ENCODE measurements at places on chromosomes 5 and 9. TPM values are rescaled to one million over a fixed set of nuclear protein-coding genes. Genes with fewer than 3 reads are reported as not detected.

DNA sequence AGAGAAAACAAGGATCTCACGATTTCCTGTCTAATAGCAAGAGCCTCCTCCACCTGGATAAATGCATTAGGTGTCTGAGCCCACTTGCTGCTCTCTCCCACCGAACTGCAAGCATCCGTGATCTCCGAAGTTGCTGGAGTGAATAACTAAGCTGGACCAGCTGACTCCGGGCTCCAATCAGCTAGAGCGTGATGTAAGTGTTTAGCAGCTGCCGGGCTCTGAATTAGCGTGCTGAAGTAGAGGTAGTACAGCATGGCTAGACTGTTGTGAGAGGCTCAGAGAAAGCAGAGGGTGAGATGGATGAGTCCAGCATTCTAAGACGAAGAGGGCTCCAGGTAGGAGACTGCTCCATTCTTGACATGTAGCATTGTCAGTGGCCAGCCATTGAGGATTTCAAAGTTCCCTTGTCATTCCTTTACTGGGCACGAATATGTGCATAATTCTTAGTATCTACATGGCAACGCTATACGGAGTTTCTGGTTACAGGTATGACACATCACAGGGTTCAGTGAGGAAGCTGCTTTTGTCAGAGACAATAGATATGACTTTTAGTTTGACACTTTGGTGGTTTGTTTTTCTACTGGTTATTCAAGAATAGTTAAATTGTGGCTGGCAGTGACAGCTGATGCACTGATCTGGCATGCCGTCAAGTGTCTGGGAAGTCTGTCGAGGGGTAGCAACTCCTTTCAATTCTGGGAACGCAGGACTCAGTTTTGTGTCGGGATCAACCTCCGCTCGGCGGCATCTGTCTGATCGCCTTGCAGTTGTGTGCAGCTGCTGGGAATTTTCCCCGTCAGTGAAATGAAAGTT, 232.6 kb downstream of the MAST4 start:
- H3K27me3 ChIP-seq: no peaks in the 10 kb centered on the region
- peak overlapping the region; percentile 83 for H3K4me3 ChIP-seq
- peaks cover 51% of the 10 kb centered on the region for H3K4me1 ChIP-seq
- peak; percentile 79 for DNase-seq
- peaks cover 7% of the 10 kb centered on the region for H3K36me3 ChIP-seq
- peak overlapping the region; percentile 89 for H3K27ac ChIP-seq

DNA sequence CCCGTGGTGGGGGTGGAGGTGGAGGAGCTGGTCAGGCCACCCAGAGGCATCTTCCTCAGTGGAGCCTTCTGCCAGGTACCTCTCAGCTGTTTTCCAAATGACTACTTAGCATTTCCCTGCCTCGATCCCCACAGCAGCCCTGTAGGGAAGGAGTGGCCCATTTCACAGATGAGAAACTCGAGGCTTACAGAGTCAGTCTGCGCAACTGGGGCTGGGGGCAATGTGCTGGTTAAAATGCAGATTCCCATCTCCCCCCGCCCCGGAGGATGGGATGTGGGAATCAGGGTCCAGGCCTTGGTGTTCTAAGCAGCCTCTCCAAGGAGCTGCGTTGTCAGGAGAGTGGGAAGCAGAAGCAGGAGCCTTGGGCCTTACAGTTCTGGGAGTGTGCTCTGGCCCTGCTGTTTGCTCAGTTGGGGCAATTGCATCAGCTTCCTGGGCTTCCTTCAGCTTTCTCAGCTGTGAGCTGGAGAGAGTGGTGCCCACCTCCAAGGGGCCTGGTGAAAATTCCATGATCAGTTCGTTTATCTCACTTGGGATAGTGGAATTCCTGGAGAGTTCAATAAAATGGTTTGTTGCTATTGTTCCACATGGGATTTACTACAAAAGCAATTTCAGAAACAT, 19.4 kb downstream of the ERGIC1 start:
- no peak overlapping the region for H3K27ac ChIP-seq
- no peak overlapping the region for H3K4me3 ChIP-seq
- H3K27me3 ChIP-seq: no peaks in the 10 kb centered on the region
- H3K4me1 ChIP-seq: peaks cover 39% of the 10 kb centered on the region
- no peaks in the 10 kb centered on the region for H3K36me3 ChIP-seq

DNA sequence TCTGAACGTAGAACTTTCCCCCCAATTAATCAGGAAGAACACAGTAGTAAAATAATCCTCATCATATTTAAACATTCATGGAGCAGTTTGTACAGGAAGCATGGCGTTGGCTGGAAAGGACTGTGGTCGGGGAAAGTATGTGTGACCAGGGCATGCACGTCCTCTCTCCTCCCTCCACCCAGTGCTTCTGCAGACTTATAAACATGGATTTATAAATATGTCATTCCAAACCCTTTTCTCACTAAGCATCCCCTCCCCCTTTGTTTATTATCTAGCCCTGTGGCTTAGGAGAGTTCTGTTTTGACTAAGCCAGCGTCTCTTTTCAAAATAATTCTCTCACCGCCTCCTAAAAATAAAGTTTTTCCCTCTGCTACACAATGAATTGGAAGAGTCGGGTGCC, 70.4 kb upstream of the DAP start:
- H3K36me3 ChIP-seq: no peaks in the 10 kb centered on the region
- DNase-seq: no peak
- no peak overlapping the region for H3K27ac ChIP-seq
- no peak overlapping the region for H3K4me3 ChIP-seq
- H3K27me3 ChIP-seq: no peaks in the 10 kb centered on the region

The HTR1A gene
- total RNA-seq: not detected

The SPATA31A7 gene
- total RNA-seq: not detected

DNA sequence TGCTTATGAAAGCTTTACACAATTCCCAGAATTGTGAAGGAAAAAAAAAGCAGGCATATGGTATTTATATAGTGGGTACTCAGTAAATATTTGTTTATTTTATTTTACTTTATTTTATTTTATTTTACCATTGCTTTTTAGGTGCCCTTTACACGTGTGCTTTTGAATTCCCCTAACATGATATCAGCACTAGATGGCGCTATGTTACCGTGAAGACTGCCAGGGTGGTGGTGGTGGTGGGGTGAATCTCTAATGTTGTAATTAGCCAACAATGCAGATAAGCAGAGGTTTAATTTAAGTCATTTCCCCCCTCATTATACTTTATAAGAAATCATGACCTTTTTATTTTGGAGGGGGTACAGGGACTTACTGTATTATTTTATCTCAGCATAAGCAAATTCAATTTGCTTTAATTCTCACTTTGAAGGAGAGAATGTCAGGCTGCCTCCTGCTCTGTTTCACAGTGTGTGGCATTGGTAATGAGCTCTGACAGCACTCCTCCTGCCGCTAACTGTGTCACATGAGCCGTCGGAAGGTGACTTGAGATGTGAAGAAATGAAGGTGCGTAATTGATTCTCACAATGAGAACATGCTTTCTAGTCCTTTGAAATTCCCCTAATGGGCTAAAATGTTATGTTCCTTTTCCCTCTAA, 165.6 kb downstream of the YTHDC2 start:
- H3K27ac ChIP-seq: no peak overlapping the region
- no peaks in the 10 kb centered on the region for H3K4me1 ChIP-seq
- H3K4me3 ChIP-seq: no peak overlapping the region
- peak; percentile 32 for DNase-seq
- H3K27me3 ChIP-seq: peaks cover 2% of the 10 kb centered on the region

GRCh38 chr5:135986401-135986800, 31.6 kb upstream of the LECT2 start:
- DNase-seq: no peak
- H3K27me3 ChIP-seq: peaks cover 4% of the 10 kb centered on the region
- H3K27ac ChIP-seq: no peak overlapping the region

- no peak overlapping the region for H3K27ac ChIP-seq
- no peaks in the 10 kb centered on the region for H3K4me1 ChIP-seq
- H3K36me3 ChIP-seq: no peaks in the 10 kb centered on the region
Observed at GRCh38 chr5:93145767-93146166, 435.3 kb downstream of the NR2F1-AS1 start.

The GDA gene
- total RNA-seq: not detected

The FCN2 gene
- not detected for total RNA-seq

The GAS1 gene
- total RNA-seq: 0.54 TPM

- H3K27me3 ChIP-seq: peaks cover 33% of the 10 kb centered on the region
- no peak overlapping the region for H3K27ac ChIP-seq
- no peak overlapping the region for H3K4me3 ChIP-seq
- no peak for DNase-seq
- H3K36me3 ChIP-seq: no peaks in the 10 kb centered on the region
Observed at GRCh38 chr9:128136816-128137793, 9.6 kb upstream of the PTGES2 start.

The HAVCR2 gene
- 34.7 TPM for total RNA-seq

DNA sequence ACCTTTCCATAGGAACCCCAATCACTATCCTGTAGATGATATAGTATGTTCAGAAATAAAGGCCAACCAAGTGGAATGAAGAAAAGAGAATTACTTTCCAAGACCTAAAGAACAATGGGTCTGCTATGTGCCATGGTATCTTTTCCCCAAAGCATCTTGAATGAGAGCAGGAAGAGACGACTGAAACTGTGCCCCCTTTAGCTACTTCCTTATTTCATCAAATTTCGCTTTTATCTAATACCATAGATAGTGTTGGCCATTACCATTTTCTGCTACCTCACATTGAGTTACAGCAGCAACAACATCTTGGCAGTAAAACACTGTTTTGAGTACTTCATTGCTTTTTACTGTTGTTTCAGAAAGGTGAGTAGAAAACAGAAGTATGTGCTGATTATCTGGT, 266.6 kb downstream of the CD180 start:
- H3K4me1 ChIP-seq: no peaks in the 10 kb centered on the region
- no peak overlapping the region for H3K27ac ChIP-seq
- DNase-seq: no peak
- no peak overlapping the region for H3K4me3 ChIP-seq
- H3K27me3 ChIP-seq: peaks cover 19% of the 10 kb centered on the region

DNA sequence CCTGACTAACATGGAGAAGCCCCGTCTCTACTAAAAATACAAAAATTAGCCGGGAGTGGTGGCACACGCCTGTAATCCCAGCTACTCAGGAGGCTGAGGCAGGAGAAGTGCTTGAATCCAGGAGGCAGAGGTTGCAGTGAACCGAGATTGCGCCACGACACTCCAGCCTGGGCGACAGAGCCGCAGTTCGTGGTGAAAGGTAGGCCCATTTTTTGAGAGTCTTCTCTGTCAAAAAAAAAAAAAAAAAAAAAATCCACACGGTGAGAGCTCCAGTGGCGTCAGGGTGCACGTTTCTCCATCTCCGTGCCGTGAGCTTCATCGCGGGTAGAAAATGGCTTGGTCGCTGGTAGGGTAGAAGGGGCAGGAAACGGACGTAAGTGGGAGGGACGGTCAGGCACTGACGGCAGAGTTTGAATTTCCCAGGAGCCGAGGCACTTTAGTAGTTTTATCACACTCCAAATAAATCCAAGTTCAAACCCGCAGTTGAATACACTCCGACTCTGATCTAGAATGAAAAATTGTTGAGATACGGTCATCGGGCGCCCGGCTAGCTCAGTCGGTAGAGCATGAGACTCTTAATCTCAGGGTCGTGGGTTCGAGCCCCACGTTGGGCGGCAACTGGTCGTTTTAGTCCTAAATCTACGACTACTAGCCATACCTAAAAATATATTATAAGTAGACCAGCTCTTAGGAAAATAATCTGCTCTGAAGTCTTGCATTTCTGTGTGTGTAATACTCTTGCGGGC, 2.4 kb upstream of the TRIM7 start:
- H3K36me3 ChIP-seq: no peaks in the 10 kb centered on the region
- peaks cover 31% of the 10 kb centered on the region for H3K27me3 ChIP-seq
- peak overlapping the region; percentile 74 for H3K4me3 ChIP-seq
- peaks cover 34% of the 10 kb centered on the region for H3K4me1 ChIP-seq

- peaks cover 17% of the 10 kb centered on the region for H3K4me1 ChIP-seq
- no peak for DNase-seq
- no peaks in the 10 kb centered on the region for H3K27me3 ChIP-seq
- no peak overlapping the region for H3K27ac ChIP-seq
- peak overlapping the region; percentile 57 for H3K4me3 ChIP-seq
Observed at GRCh38 chr5:179860301-179860700, 1.7 kb upstream of the MRNIP start.

The MAP3K1 gene
- total RNA-seq: 59.9 TPM

GRCh38 chr5:155082401-155082800, 68.8 kb downstream of the KIF4B start:
- no peak overlapping the region for H3K4me3 ChIP-seq
- H3K36me3 ChIP-seq: no peaks in the 10 kb centered on the region
- no peak overlapping the region for H3K27ac ChIP-seq
- H3K27me3 ChIP-seq: peaks cover 3% of the 10 kb centered on the region
- H3K4me1 ChIP-seq: no peaks in the 10 kb centered on the region
- DNase-seq: no peak

- no peaks in the 10 kb centered on the region for H3K36me3 ChIP-seq
- no peak for DNase-seq
Observed at GRCh38 chr5:126925482-126925881, 104.9 kb downstream of the MARCHF3 start.

The GRXCR2 gene
- not detected for total RNA-seq

The GPR21 gene
- 1.3 TPM for total RNA-seq

The SIT1 gene
- total RNA-seq: 195 TPM
